ENCODE measurements at places on chromosomes 11 and 22. TPM values are rescaled to one million over a fixed set of nuclear protein-coding genes. Genes with fewer than 3 reads are reported as not detected.

DNA sequence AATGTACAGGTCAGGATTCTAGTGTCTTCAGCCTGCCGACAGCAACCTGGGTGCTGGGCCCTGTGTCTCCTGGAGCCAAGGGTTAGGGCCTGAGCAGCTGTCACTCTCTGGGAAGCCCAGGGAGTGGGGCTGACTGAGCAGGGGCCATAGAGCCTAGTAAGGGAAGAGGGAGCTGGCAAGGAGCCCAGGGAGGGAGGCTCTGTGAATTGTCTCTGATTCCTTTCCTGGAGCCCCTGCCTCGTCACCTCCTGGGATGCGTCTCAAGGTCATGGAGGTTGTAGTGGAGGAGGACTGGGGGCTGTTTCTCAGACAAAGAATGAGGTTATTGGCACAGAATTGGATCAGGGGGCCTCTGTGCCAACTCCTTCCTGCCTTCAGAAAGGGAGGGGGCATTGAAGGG, 11.8 kb downstream of the SOX10 start:
- no peak for DNase-seq

GRCh38 chr11:61480261-61480993, 28.1 kb upstream of the LRRC10B start:
- DNase-seq: no peak

- DNase-seq: peak; percentile 39
These were observed 102.5 kb downstream of the TIMP3 start for GRCh38 chr22:32904044-32904443.

FAM227A gene
- 2.1 TPM for total RNA-seq

OR8I2 gene
- not detected for total RNA-seq

DNA sequence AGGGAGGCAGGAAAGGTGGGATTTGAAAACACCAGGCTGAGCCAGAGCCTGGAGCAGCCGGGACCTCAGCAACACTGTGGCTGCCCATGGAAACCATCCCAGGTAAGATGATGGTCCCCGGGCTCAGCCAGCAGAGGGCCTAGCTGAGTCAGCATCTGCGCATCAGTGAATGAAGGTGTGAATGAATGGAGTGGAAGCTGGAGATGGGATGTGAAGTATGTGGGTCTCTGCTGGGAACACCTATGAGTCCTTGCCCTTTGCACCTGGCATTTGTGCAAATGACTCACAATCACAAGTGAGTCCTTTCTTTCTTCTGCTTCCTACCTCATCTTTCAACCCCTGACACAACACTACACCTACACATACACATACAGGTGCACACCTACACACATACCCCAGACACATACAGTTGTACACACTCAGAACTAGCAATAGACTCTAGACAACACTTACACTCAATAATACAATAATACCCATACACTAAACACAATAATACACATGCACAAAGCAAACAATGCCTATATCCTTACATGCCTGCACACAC, 62.8 kb upstream of the PRDM11 start:
- DNase-seq: no peak

DNA sequence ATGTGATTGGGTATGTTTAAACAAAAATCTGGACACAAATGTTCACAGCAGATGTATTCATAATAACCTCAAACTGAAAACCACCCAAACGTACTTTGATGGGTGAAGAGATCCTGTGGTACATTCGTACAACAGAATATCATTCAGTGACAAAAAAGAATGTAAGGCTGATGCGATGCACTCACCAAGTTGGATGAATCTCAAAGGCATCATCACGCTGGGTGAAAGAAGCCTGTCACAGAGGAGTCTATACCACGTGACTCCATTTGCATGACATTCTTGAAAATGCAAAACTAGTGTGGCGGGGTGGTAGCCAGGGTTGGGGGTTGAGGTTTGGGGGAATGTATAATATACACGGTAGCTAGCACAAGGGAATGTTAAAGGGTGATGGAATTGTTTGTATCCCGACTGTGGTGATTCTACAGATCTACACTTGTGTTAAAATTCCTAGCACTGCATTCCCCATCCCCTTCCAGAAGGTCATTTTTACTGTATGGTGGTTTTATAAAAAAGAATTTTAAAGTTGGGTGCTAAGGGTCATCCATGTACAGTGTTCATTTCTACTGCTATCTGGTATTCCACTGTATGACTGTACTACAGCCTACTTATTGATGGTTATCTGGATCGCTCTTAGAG, 35.0 kb upstream of the SLC25A1 start:
- DNase-seq: no peak

CRYBA4 gene
- total RNA-seq: not detected

PLAAT5 gene
- not detected for total RNA-seq

DNA sequence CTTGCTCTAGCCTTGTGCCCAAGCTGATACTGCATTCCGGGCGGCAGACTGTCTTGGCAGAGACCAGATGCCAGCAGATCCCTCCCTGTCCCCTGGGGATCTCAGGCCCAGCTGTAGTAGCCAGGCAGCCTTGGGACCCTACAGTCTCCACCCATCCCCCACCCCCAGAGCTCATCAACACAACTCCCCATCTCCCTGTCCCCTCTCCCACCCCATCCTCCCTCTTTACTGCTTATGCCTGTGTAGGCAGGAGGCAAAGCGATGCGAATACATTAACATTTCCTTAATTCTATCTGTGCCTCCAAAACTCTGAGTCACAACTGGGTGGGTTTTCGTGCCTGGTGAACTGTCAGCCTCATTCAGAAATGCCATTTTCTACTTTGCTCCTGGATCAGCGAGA, 547.6 kb downstream of the BUD13 start:
- no peak for DNase-seq

- DNase-seq: peak; percentile 88
These were observed 113.6 kb downstream of the SIK3 start for GRCh38 chr11:116984589-116984988.

DNA sequence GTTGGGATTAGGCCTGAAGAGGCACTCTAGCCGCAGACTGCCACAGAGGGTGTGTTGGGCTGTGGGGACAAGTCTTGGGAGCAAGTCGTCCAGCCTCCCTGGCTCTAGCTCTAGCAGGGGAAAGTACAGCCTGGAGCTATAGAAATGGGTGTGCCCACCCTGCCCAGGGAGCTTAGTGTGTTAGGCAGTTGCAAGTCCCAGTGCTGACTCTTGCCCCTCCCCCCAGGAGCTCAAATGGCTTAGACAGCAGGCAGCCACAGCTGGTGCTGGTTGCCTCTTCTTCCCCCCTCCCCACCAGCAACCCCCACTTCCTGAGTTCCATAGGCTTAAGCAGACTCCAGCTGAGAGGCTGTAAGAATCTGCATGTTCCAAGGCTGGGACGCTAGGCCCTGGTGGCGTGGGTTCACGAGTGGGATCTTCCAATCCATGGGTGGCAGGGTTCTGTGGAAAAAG, 61.2 kb downstream of the GUCY1A2 start:
- DNase-seq: no peak

GRCh38 chr11:35802221-35802620, 139.6 kb downstream of the TRIM44 start:
- peak; percentile 51 for DNase-seq

DNA sequence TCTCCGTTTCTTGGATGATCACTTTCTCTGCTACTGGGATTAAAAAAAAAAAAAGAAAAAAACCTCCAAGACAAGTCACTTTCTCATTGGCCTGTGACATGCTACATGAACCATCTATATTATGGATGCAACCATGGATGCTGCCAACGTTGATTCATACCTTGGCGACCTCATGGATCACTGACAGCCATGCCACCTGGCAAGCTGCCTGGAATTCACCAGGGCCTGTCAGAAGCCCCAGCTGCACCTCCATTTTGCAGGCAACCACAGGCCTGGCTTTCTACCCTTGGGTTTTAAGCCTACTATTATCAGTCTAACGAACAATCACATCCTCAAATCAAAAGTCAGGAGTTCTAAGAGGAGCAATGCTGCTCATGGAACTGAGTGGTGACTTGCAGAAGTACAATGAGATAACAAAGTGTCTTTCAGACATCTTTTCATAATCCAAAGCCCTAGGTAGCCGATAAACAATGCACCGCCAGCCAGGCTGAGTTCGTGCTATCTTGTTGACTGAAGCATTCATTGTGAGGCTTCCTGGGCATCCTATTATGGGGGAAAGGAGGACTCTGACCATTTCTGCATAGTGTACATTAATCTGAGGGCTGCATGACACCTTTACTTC, 48.0 kb upstream of the CADM1 start:
- DNase-seq: no peak

GRCh38 chr11:98568013-98568412, 452.7 kb upstream of the CNTN5 start:
- DNase-seq: no peak

GRCh38 chr22:23677701-23677995, 13.2 kb upstream of the RGL4 start:
- DNase-seq: no peak

BRSK2 gene
- total RNA-seq: 0.17 TPM

DNA sequence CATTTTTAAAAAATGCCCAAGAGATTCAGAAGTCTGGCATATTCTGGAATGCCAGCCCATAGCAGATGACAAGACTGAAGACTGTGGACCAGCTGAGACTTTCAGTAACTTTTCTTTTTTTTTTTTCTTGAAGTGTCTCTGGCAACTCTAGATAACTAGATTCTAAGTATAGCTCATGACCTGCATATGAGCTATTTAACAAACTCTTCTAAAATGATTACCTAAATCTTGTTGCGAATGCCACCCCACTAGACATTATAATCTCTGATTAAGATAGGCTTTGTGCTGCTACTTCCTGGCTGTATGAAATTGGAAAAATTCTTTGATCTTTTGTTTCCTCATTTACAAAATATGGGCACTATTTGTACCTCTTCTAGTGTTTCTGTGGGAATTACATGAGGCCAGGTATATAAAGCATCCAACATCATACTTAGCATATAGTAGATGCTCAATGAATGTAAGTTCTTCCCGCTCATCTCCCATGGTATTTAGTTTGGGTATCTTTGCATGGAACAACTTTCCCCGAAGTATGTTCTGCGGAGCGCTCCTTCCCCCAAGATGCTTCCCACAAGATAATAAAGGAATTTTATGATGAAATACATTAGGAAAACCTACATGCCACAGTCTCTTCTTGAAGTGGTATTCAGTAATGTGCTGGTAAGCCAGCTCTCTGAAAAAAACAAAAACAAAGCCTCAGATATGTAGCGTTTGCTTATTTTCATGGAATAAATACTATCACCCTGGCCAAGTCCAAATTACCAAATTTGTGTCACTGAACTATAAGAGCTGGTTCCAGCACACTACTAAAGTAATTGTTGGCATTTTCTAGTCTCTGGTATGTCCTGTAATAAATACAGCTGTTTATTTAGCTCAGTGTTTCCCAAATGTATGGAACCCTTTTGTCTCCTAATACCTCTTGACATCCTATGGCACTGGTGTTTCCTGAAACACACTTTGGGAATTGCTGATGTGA, 86.8 kb upstream of the TIMP3 start:
- DNase-seq: no peak

TTC17 gene
- 63.5 TPM for total RNA-seq

DDI1 gene
- total RNA-seq: not detected

- DNase-seq: no peak
These were observed 43.4 kb downstream of the APOL5 start for GRCh38 chr22:35761037-35761436.

MGAT3 gene
- total RNA-seq: under 0.01 TPM

OR51B4 gene
- total RNA-seq: not detected

GRCh38 chr22:41247703-41248102, 7.0 kb upstream of the CHADL start:
- no peak for DNase-seq

- DNase-seq: peak; percentile 42
These were observed 1.6 kb downstream of the APLP2 start for GRCh38 chr11:130071211-130071712.

DNA sequence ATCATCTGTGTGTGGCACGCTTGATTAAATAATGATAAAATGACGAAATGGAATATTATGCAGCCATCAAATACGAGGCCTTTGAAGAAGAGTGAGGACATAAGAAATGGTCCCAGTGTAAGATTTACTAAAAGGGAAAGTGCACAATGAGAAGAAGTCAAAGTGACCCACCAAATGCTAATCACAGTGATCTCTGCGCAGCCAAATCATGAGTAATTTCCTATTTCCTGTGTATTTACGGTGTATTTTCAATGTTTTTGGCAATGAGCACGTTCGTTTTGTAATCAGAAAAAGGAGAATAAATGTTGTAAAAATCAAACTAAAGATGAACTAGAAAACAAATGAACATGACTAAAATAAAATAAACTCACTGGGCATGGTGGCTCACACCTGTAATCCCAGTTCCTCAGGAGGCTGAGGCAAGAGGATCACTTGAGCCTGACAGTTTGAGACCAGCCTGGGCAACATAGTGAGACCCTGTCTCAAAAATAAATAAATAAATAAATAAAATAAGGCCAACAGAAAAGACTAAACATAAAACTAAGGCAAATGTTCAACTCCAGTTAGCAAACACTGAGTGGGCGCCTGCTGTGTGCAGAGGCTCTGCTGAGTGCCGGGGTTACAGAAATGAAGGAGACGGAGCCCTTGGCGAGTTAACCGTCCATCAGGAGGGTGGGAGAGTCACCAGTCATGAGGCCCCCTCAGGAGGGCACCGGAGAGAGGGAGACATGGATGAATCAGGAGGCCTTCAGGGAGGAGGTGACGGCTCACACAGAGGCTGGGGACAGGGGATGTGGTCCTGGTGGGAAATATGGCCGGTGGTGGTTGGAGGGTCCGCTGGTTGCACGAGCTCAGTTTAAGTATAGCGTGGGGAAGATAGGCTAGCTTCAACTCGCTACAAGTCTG, 26.0 kb upstream of the CBX7 start:
- no peak for DNase-seq

DNA sequence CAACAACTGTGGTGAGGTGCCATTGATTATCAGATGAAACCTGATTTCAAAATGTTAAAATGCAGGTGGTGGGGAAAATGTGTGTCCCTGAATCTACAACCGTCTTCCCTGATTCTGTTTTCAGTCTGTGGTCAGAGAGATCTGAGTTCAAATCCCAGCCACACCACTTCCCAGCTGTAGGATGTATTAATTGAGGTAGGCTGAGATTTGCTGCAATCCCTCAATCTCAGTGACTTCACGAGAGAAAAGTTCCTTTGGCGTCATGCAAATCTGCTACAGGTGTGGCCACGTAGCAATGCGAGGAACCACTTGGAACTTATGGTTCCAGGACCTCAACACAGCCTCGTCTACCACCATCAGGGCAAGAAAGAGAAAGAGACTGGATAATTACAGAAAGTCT, 56.2 kb downstream of the BCL2L13 start:
- no peak for DNase-seq

GRCh38 chr11:68910965-68911364, 7.3 kb downstream of the IGHMBP2 start:
- no peak for DNase-seq

Data from mammary epithelial cell (primary cell).